Stimulated activated CD4-positive, alpha-beta T cell treated with anti-CD3 and anti-CD28 coated beads, Interleukin-12 subunit alpha, Interleukin-12 subunit beta, amount 100 ng/mL, for 48 hours (primary cell): ENCODE measurements at places on chromosomes 6 and 20.

GRCh38 chr6:159012201-159012600, 12.2 kb upstream of the RSPH3 start:
- DNase-seq: no peak

- no peak for DNase-seq
Observed at GRCh38 chr20:40900666-40901215, 127.9 kb upstream of the TOP1 start.

- no peak for DNase-seq
Observed at GRCh38 chr6:137423451-137424168, 70.6 kb downstream of the OLIG3 start.

GRCh38 chr6:157258878-157259277, 64.4 kb downstream of the TMEM242 start:
- no peak for DNase-seq

- no peak for DNase-seq
Observed at GRCh38 chr6:152068622-152069261, 261.3 kb downstream of the ESR1 start.

GRCh38 chr6:72974276-72974675, 251.0 kb downstream of the KHDC1L start:
- no peak for DNase-seq

DNA sequence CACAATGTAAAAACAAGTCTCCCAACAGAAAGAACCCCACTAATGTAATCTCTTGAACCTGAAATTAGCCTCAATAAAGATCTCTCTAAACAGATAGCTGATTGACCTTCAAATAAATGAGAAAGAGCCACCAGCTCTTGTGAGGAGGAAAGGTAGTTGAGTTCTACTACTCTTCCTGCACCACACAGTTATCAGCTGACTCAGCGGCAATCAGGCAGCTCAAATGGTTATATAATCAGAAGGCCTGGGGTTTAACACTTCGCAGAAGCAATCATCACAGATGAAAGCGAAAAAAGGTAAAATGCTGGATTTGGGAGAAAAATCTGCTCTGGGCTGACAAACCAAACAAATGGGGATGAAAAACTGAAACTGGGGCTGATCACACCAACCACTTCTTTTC, 91.8 kb downstream of the CHD6 start:
- DNase-seq: no peak

GRCh38 chr6:36314221-36315014, 22.3 kb downstream of the BNIP5 start:
- DNase-seq: no peak

- no peak for DNase-seq
Observed at GRCh38 chr20:52172392-52173047, 19.1 kb downstream of the ZFP64 start.

DNA sequence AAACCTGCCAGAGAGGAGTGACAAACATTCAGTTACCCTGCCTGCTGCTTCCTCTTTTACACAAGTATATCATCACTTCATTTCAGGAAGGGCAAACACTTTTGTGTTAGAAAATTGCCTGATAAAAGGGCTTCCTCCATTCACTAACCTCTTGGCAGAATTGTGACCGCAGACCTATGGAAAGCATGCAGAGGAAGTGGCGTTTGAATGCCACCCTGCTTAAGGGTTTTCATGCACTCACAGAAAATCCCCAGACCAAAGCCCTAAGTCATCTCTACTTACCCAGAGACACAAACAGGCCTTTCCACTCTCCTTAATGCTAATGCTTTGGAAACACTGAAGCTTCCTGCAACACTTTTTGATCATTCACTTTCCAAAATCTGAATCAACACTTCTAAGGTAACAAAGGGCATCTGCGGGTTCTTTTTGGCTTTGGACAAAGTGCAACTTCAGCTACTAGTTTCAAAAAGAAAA, 22.1 kb upstream of the RALGAPA2 start:
- DNase-seq: no peak

DNA sequence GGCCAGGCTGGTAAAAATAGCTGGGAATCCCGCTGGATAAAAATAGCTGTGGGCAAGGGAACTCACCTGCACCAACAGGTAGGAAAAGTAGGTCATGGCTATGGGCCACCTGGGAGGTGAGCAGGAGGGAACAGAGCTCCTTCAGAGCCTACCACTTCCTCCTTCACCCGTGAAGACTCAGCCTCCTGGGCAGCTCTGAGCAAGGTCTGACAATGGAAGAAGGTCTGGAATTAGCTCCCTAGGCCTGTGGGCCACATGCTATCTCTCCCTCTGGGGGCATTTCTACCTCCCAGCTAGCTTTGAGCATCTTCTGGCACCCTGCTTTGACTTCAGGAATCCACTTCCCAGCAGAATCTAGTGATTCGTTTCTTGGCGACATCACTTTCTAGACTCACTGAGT, 153.9 kb downstream of the MRPL14 start:
- no peak for DNase-seq

DNA sequence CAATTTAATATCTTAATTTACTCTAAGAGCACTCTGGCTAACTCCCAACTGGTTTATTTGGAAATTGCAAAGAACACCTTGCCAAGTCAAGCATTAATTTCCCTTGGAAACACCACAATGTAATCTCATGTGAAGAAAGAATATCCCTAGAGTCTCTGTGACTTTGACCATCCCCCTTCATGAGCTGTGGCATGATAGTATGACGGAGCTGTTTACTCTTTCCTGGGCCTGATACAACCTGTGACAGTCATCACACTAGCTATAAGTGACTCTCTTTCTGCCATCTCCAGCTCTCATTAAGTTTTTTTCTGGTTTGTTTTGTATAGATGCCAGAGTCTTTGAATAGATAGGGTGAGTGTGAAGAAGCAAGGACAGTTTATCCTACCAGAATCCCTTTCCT, 470.3 kb upstream of the JARID2 start:
- no peak for DNase-seq

DNA sequence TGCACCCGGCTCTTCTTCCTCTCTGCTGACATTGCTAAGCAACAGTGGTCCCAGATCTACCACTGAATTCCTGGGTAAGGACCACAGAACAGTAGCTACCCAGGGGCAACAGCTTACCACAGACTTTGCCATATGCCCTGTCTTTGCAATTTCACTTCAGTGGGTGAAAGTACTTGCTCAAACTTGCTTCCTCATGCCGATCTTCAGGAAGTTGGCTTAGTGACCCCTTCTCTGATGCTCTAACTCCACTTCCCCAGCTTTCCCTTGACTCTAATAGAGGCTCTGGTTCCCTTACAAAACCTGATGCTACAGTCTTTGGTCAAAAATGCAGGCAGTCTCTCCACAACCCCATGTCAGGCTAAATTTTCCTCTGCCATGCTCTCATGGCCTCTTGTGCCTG, 3.3 kb upstream of the TAAR5 start:
- no peak for DNase-seq

DNA sequence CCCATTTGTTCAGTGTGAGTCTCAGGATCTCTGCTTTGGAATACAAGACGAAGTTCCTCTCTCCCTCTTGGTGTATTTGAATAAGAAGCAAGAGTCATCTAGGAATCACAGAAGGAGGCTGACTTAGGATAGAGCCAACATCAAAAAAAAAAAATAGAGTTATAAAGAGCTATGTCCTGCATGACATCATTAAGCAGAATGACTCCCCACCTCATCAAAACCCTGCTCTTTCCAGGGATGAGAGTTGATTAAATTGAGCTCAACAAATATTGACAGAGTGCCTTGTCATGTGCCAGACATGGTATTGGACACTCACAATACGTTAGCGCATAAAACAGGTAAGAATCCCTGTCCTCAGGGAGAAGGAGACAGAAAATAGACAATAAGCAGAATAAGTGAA, 48.6 kb upstream of the TNFAIP3 start:
- no peak for DNase-seq

- DNase-seq: no peak
Observed at GRCh38 chr6:40344566-40345167, 242.5 kb downstream of the LRFN2 start.

- DNase-seq: no peak
Observed at GRCh38 chr20:63622732-63623131, 4.2 kb downstream of the GMEB2 start.

GRCh38 chr20:36310215-36310981, 4.3 kb downstream of the DLGAP4 start:
- no peak for DNase-seq

GRCh38 chr6:87071683-87072082, 23.2 kb downstream of the CGA start:
- DNase-seq: no peak

DNA sequence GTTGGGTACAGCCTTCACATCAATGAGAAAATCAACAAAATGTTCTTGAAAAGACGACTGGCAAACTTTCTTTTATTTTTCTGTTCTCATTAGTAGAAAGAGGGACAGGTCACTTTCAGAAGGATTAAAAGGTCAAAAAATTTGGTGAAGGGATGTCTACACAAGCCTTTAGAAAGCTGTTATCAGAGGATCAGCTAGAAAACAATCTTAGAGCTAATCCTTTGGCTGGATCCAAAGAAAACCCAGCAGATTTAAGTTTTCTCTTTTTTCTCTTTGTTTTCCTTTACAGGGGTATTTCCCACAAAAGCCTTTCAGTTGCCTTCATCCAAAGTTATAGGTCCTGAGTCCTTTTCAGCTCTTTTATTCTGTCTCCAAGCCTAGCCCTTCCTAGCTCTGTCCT, 57.3 kb upstream of the EDN1 start:
- DNase-seq: no peak

DNA sequence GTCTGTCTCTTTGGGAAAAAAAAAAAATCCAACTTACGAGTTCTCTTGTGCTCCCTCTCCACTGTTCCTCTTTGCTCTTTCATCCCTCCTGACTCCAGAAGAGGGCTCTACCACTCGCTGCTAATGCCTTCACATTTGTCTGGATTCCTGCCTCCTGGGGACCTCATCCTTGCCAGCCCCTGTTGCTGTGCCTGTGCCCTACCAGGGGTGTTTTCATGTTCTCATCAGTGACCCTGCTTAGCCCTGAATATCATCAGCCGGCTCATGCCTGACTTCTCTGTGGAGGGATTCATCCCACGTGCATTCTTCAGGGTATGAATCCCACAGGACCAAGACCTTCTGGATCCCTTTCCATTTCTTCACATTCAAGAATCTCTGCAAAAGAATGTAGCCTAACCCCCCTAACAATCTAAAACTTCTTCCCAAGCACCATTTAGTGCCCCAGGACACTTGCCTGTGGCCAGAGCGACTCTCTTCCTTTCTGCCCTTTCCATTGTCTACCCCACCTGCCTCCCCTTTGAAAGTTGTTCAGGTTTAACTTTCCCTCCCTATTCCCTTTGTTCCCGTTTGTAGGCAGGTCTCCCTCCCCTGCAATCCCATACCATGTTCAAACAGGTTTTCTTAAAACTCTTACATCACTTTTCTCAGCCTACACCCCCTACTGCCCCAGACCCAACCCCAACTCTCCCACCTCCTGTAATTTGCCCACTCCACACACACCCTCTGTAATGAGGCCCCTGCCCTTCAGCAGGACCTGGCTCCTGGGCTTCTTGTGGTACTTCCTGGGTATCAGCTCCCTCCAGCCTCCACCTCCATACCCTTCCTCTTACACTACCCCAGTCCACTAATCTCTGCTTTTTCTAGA, 50.2 kb downstream of the RREB1 start:
- DNase-seq: no peak

GRCh38 chr20:17467120-17467655, 64.0 kb downstream of the BFSP1 start:
- no peak for DNase-seq

- no peak for DNase-seq
Observed at GRCh38 chr20:56285496-56285895, 37.0 kb downstream of the MC3R start.

DNA sequence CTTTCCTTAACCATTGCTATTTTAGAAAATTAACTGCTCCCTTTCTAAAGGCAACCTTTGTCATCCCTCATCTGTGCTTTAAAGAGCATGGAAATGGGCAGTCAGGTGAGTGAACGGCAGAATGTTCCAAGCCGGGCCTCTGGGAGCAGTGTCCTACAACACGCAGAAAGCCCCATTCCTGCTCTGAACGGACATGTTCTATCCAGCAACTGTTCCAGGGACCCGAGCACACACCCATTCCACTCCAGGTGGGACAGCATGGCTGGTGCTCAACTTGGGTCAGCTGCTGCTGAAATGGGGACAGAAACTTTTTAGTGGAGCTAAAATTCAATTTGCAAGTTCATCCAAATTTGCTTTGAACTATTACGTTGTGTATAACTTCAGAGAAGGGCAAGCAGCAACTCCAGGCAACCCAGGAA, 26.7 kb downstream of the DIDO1 start:
- DNase-seq: no peak

- DNase-seq: no peak
Observed at GRCh38 chr6:132623106-132623845, 799 bp downstream of the TAAR2 start.

GRCh38 chr20:43389211-43389610, 68.5 kb upstream of the SRSF6 start:
- no peak for DNase-seq

GRCh38 chr20:1415667-1416468, 23.0 kb upstream of the FKBP1A start:
- DNase-seq: no peak

DNA sequence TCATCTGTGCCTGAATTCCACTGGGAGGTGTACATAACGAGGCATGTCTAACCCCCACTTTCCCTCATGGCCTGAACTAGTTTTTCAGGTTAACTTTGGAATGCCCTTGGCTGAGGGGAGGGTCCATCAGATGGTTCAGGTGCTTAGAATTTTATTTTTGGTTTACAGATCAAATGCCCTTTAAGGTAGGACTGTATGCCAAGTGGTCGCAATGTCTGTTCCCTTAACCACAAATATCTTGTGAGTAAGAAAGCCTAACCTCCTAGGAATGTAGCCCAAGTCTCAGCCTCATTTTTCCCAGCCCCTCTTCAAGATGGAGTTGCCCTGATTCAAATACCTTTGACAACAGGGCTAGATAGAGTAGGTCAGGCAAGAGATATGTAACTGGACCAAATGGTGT, 78.4 kb downstream of the RNASET2 start:
- DNase-seq: no peak

GRCh38 chr6:53023323-53023722, 28.2 kb upstream of the GSTA4 start:
- DNase-seq: no peak
